ENCODE measurements at places on chromosomes 3 and 15. TPM values are rescaled to one million over a fixed set of nuclear protein-coding genes. Genes with fewer than 3 reads are reported as not detected.

The GCNT3 gene
- total RNA-seq, result 2.0 TPM

The MYRIP gene
- total RNA-seq, result 0.04 TPM

The RAD51 gene
- 1.3 TPM for total RNA-seq

The LRRIQ4 gene
- total RNA-seq, result 0.41 TPM

The CKMT1B gene
- 5.1 TPM for total RNA-seq

The TSPAN3 gene
- total RNA-seq, result 252 TPM

The SLC24A5 gene
- not detected for total RNA-seq

The DAZL gene
- not detected for total RNA-seq

The CAPN3 gene
- 3.7 TPM for total RNA-seq

The GRIP2 gene
- total RNA-seq, result not detected

The PRR20G gene
- not detected for total RNA-seq

The CSPG5 gene
- total RNA-seq, result 0.48 TPM

The AMIGO3 gene
- not detected for total RNA-seq

The HACL1 gene
- total RNA-seq, result 19.8 TPM

The GADL1 gene
- total RNA-seq, result not detected
